ENCODE measurements at places on chromosomes 4 and X.

DNA sequence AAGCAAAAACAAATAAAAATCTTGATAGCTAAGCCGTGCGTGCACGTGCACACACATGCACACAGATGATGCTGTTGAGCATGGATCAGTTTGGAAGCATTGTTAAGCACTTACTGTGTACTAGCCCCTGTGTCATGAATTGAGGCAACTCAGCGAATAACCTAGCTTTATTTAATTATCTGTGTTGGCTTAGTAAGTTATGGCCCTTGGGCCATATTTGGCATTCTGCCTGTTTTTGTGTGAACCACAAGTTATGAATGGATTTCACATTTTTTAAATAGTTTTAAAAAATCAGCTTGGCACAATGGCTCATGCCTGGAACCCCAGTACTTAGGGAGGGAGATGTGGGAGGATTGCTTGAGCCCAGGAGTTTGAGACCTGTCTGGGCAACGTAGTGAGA lies 113.6 kb upstream of the CBLL2 start:
- DNase-seq = no peak

GRCh38 chr4:15186149-15186548 lies 183.9 kb downstream of the CPEB2 start:
- no peak for DNase-seq

DNA sequence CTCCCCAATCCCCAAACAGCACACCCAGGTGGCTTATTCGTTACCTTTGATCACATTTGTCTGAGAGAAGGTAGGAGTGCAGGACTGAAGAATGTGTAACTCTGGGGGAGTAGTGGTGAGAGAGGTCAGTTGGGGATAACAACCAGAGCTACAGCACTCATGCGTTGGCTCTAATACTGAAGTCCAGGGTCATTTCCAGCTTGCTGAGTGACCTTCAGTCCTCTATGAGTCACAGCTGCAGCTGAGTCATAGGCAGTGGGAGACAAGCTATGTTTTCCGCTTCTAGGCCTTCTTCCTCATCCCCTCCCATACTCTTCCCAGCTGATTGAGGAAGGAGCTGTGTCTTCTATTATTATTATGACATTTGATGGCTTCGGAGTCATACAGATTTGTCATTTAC lies 31.6 kb upstream of the CT47C1 start:
- no peak for DNase-seq

GRCh38 chr4:153318696-153319320 lies 25.7 kb upstream of the MND1 start:
- DNase-seq = peak; percentile 35

- no peak for DNase-seq
Measured at GRCh38 chrX:136262812-136263315, 11.7 kb upstream of the MAP7D3 start.

- DNase-seq = no peak
Measured at GRCh38 chrX:13721371-13721770, 13.0 kb downstream of the TRAPPC2 start.

DNA sequence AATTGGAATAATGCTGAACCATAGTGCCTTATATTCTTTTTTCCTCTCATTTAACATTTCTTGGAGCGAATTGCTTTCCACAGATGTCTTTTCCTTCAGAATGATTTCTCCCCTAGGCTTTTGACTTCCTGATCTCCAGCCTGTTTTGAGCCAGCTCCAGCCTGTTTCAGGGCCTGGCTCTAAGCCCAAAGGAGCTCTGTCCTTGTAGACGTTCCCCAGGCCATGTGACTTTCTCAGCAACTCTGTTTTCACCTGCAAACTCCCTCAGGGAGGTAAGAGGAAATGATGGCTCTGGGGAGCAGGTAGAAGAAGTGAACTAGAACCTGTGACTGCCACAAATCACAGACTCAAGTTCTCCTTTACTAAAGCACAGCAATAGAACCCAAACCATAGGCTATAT lies 89.1 kb downstream of the AKAP4 start:
- DNase-seq = no peak

GRCh38 chr4:48490680-48491513 lies 845 bp downstream of the ZAR1 start:
- DNase-seq = no peak

GRCh38 chr4:8559524-8560264 lies 20.5 kb upstream of the GPR78 start:
- DNase-seq = no peak

DNA sequence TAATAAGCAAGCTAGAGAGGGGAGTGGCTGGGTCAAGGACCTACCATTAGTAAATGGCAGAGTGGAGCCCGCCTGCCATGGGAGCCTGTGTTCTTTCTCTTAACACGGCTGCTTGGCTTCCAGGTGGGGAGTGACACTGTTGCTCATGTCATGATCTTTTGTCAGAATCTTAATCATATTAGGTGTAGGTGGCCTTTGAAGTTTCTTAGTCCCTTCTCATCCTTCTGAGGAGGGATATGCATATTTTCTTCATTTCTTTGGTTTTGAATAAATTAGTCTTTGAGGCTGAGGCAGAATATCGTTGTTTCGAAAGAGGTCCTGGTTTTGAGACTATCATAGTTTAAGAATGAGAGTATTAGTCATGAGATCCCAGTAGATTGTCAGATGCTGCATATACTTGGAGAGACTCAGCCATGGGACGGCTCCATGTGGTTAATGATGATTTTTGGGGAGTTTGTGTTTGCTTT lies 28.9 kb downstream of the SNX25 start:
- peak; percentile 63 for DNase-seq

GRCh38 chr4:113878668-113879067 lies 100.8 kb downstream of the ARSJ start:
- DNase-seq = no peak

- DNase-seq = no peak
Measured at GRCh38 chrX:101383679-101384205, 2.2 kb downstream of the BTK start.

- DNase-seq = no peak
Measured at GRCh38 chr4:5423670-5424069, 284.7 kb downstream of the EVC2 start.

GRCh38 chr4:121733942-121734341 lies 31.0 kb downstream of the SMIM43 start:
- DNase-seq = no peak

GRCh38 chr4:132823419-132823818 lies 325.7 kb upstream of the PCDH10 start:
- no peak for DNase-seq

- DNase-seq = no peak
Measured at GRCh38 chrX:794311-794710, 163.7 kb downstream of the SHOX start.

DNA sequence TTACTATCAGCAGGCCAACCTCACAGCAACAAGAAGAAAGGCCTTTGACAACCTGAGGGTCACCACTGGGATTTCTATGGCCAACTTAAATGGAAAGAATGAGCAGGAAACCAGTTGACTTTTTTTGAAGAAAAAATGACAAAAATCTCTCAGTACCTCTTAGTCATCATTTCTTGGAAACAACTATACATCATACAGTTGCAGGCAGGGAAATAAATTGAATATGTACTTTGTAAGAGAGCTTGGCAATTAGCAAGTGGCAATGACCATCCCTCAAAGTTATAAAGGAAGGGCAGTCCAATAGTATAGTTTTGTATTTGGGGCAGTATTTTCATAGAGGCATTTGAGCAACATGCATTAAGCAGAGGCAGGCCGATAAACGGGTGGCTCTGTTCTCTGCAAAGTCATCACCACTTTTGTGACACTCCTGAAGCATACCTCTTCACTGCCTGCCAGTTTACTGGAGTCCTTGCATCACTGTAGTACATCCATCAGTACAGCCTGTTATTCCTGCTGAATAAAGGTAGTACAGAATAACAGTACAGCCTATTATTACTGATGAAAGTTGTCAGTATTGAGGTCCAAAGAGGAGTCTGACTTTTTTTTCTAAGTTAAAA lies 83.3 kb upstream of the AMELX start:
- DNase-seq = no peak

GRCh38 chr4:6674500-6675149 lies 19.1 kb upstream of the S100P start:
- peak; percentile 72 for DNase-seq

- no peak for DNase-seq
Measured at GRCh38 chr4:156832886-156833285, 138.7 kb downstream of the PDGFC start.

GRCh38 chrX:53039236-53039635 lies 9.4 kb upstream of the GPR173 start:
- no peak for DNase-seq

DNA sequence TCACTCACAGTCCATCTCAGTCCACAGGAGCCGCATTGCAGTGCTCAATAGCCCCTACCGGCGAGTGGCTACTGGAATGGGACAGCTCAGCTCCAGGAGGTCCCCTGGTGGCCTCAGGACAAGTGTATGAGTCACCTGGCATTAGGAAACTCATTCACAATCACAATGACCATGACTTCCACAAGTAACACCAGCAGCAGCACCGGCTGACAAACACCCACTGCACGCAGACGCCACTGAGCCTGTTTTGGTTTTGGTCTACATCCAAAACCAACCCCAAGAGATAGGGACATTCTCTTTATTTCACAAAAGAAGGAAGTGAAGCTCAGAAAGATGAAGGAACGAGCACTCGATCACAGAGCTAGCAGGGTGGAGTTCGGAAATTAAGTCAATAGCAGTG lies 8.1 kb downstream of the JAKMIP1 start:
- DNase-seq = no peak

DNA sequence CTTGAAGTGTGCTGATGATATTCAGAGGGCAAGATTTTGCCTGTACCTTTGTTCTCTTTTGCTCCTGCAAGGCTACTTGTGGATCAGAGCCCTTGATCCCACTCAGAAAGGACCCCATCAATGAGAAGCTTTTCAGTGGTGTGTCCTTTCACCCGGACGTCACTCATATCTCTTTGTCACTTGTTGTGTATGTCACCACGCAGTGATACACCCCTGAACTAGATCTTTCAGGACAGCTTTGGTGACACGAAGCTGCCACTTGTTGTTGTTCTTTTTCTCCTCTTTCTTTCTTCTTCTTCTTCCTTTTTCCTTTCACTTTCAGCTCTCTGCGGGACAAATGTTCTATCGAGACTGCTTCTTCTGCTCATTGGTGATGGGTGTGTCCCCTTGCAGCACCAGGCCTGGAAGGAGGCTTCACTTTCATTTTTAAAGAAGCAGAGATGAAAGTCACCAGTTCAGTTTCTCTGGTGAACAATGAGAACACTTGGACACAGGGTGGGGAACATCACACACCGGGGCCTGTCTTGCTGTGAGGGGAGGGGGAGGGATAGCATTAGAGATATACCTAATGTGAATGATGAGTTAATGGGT lies 83.6 kb downstream of the NBDY start:
- DNase-seq = peak; percentile 31
